Activated naive CD4-positive, alpha-beta T cell treated with anti-CD3 and anti-CD28 coated beads, Interleukin-2, amount 50 U/mL, for 16 hours (primary cell): ENCODE measurements at places on chromosomes 16 and 17.

DNA sequence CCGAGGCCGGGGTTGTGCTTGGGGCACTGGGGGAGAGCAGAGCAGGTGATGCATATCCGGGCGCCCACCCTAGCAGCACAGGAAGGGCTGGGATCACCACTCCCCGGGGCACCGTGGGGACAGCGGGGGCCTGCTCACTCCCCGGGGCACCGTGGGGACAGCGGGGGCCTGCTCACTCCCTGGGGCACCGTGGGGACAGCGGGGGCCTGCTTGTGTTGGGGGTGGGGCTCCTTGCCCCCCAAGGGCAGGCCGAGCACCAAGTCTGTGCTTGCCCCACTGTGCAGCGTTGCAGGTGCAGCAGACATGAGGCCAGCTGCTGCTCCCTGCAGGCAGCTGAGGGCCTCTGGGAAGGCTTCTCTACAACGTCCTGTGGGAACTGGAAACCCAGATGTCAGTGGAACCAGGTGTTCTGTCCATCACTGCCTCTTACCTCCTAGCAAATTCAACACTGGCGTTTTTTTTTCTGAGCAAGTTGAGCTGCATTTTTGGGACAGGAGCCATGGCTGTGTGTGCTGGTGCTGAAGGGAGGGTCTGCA, 25.0 kb upstream of the ZNF750 start:
- no peak for DNase-seq

- DNase-seq: no peak
These were observed 24.0 kb upstream of the GINS2 start for GRCh38 chr16:85712801-85713200.

DNA sequence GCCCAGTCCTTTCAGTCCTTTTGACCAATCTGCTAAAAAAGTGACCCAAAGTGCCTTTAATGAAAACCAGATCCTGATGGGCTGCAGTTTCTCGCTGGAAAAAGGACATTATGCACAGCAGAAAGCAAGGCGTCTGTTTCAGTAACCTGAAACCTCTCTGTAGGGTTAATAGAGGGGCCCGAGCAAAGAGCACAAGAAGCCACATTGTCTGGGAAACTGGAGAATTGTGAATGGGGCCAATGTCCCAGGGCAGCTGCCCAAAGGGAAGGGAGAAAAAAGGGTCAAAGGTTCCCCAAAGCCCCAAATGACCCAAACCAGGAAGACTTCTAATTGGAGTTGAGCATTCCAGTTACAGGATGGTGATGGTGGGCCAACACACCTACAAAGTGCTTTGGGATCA, 3.0 kb downstream of the OTOA start:
- no peak for DNase-seq

DNA sequence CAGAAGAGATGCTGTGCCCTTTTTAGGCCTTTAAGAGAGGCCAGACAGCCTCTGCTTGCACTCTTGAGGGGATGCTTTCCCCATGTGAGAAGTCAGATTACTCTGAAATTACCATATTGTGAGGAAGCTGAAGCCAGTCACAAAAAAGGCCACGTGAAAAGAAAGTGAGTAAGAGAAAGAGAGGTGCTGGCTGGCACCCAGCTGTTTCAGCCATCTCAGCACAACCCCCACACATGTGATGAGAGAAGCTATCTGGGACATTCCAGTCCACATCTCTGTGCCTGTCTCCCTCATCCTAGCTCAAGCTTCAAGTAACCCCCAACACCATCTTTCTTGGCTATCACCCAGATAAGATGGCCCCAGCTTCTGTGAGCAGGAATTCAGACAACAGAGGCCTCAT, 131.4 kb downstream of the HS3ST2 start:
- no peak for DNase-seq

DNA sequence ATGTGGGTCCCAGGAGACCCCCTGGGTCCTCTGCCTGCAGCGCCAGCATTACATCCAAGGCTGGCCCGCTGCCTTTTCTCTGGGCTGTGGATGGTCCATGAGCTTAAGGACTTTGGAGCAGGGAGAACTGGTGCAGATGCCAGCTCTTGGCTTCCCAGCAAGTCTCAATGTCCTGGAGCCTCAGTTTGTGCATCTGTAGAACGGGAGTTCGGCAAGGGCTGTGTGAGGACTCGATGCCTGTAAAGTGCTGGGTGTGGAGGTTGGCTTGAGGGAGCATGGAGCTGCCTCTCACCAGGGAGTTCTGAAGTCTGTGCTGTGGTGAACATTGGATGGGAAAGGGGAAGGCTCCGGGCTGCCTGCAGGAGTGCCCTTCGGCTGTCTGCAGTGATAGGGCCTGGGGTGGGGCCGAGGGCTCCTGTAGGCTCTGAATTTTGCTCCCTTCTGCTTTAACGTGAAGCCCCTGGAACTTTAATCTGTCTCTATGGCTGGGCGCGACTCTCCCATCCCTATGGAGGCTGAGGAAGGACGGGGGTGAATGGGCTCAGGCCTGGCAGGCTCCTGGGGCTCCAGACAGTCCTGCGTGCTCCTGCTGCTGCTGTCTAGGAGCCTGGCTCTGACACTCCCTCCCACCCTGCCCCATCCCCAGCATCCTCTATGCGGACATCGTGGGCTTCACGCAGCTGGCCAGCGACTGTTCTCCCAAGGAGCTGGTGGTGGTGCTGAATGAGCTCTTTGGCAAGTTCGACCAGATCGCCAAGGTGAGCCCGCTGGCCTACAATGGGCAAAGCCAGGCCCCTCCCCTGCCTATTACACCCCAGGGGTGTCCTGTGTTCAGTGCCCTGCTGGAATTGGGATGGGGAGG, 27.9 kb downstream of the ADCY7 start:
- DNase-seq: no peak

- no peak for DNase-seq
These were observed 19.4 kb upstream of the SSTR5 start for GRCh38 chr16:1053121-1053521.

- DNase-seq: no peak
These were observed 4.1 kb upstream of the ZNF19 start for GRCh38 chr16:71493213-71493612.

DNA sequence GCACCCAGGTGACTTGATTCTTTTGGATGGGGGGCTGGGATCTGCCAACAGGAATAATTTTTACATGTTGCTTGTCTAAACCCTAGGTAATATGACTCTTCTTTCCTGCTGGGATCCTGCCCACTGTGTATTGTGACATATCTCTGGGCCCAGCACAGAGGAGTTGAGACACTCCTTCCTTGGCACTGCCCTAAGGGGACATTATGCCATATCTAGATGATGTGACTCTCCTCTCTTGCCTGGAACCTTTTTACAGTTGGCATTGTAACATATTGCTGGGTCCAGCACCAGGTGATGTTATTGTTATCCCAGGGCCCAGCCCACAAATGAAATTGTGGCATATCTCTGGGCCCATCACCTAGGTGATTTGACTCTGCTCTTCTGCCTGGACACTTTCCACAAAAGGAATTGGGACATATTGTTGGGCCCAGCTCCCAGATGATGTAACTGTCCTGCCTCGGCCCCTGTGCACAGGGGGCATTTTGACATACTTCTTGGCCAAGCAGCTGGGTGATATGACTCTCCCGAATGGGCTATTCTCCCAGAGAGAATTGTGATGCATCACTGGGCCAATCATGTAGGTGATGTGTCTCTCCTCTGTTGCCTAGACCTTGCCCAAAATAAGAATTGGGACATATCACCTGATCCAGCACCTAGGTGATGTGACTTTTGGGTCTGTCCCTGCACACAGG, 1837.7 kb downstream of the TP53TG3F start:
- no peak for DNase-seq
